Central memory CD8-positive, alpha-beta T cell (primary cell): ENCODE measurements at places on chromosomes 5 and 9.

- DNase-seq, result no peak
These were observed 60.3 kb downstream of the SEC61B start for GRCh38 chr9:99282406-99282805.

GRCh38 chr5:141485321-141486055 lies 658 bp downstream of the PCDHGC4 start:
- DNase-seq, result no peak

- DNase-seq, result peak; percentile 60
These were observed 6.3 kb upstream of the MXD3 start for GRCh38 chr5:177317959-177318377.

DNA sequence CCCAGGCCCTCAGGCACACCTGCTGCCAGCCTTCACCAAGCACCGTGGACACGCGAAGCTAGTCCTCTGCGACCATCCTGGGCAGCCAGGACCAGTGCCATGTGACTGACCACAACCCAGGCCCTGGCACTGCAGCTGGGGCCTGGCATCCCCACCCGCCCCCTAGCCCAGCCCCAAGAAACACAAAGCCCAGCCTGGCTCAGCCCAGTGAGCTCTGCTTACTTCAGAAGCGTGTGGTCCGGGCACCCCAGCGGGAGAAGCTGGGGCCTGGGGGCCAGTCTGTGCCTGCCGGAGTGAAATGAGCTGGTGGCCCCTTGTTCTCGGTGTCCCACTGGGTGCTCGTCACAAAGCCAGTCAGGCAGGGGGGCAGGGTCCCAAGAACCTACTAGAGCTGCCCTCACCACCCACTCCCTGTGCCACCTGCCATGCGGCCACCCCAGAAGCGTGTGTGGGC lies 87.9 kb downstream of the KCNT1 start:
- DNase-seq, result no peak

DNA sequence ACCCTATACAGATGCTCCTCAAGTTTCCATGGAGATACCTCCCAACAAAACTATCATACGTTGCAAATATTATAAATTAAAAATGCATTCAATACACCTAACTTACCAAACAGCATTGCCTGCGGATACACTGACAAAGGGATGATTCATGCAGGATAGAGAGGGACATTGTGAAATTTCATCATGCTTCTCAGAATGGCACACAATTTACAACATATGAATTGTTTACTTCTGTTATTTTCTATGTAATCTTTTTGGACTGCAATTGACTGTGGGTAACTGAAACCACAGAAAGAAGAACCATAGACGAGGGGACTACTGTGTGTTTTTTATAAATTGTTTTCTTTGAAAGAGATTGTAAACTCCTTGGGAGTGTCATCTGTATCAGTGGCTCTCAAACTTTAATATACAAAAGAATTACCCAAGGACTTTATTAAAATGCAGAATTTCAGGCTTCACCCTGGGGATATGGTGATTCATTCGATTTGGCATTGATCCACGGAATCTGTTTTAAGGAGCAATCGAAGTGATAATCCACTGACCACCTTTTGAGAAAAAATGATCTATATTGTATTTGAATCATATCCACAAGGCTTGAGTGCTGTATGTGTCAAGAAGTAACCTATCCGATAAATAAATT lies 146.4 kb downstream of the SGCD start:
- no peak for DNase-seq

DNA sequence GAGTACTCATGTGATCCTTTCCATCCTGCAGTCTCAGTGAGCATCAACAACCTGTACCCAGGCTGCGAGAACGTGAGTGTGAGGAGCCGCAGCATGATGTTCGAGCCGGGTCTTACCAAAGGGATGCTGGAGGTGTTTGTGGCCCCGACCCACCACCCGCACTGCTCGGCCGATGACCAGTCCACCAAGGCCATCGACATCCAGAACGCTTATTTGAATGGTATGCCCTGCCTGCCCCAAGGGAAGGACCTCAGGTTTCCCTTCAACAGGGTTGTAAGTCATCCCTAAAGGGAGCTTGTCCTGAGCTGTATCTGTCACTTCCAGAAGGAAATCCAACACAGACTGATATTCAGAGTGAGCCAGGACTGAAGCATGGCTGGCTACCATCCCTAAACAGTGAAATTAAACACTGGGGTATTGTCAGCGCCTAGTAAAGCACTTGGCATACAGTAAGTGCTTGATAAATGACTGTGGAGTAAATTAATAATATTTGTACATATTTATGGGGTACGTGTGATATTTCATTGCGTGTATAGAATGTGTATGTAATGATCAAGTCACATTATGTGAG lies 39.3 kb upstream of the CTSL start:
- no peak for DNase-seq

- DNase-seq, result no peak
These were observed 314.5 kb upstream of the TLE4 start for GRCh38 chr9:79257228-79257781.

GRCh38 chr5:92594031-92594430 lies 987.0 kb downstream of the NR2F1-AS1 start:
- DNase-seq, result no peak

GRCh38 chr9:92151691-92152393 lies 36.6 kb upstream of the SPTLC1 start:
- no peak for DNase-seq

- no peak for DNase-seq
These were observed 5.9 kb downstream of the FCN2 start for GRCh38 chr9:134886413-134886913.

- DNase-seq, result no peak
These were observed 172.0 kb upstream of the KLF9 start for GRCh38 chr9:70586476-70586875.

DNA sequence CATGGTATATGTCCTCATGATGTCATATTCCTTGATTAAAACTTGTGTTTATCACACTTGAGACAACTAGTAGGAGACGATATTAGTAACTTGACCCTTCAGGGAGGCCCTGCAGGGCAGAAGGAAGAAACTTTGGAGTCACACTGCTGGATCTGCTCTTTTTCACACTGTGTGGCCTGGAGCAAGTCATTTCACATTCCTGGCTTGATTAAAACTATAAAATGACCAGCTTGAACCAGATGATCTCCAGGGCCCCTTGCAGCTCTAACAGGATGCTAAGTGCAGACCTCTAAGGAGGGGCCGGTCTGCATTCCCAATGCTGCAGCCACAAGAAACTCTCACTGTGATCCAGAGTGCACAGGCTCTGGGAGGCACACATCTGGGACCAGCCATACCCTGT lies 146.4 kb upstream of the ZNF366 start:
- no peak for DNase-seq

DNA sequence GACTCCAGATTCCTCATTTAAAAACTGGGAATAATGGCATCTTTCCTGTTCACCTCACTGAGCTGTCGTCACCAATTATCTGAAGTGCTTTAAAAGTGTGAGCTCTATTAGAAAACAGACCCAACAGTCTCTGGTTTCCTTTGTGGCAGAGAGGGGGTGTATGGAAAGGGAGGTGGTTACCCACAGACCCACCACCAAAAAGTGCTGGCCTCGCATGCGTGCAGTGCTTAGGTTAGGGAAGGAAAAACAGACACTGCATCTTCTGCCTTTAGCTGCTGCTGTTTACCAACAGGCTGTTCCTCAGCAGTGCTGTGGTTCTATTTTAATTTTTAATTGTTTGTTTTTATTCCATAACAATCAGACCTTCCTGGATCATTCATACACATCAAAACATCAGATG lies 249.6 kb downstream of the PIK3R1 start:
- DNase-seq, result no peak

- no peak for DNase-seq
These were observed 845.3 kb upstream of the PTPRD start for GRCh38 chr9:11457825-11458790.

DNA sequence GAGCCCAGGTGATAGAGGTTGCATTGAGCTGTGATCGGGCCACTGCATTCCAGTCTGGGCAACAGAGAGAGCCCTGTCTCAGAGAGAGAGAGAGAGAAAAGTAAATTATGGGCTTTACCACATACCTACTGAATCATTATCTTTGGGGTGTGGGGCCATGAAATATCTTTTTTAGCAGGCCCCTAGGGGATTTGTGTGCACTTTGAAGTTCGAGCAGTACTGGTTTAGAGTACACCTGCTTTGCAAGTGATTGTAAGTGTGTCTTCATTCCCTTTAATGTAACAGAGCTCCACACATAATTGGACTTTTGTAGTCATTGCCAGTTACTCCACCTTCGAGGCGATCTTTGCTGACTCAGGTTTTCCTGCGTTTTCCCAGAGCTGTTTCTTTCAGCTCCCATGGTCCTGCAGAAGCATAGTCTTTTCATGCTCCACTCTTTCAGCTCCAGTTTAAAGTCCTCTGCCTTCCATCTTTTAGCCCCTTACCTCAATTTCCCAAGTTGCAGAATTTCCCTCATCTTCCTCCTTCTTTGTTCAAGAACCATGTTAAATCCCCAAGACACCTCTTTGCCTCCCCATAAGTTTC lies 24.0 kb upstream of the FRMPD1 start:
- no peak for DNase-seq

GRCh38 chr9:136239983-136240330 lies 5.7 kb downstream of the QSOX2 start:
- no peak for DNase-seq
